Stimulated activated CD8-positive, alpha-beta memory T cell treated with anti-CD3 and anti-CD28 coated beads, Interleukin-2, amount 100 ng/mL, for 1 hour (primary cell): ENCODE measurements at places on chromosomes 13 and 19.

DNA sequence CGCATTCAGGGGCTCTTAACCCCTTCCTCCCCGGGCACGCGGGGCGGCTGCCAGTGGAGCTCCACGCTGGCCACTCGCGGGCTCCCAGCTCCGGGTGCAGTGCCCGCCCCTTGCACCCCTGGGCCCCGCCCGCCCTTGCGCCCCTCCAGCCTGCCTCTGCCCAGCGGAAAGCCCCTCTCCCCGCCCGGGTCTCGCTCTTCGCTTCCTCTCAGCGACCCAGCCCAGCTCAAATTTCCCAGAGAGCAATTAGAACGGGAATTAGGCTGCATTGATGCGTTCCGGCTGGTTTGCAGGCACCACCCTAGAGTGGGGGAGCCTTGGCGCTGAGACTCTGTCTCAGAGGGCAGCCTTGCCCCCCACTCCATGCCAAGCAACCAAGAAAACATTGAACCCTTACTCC, 1.8 kb upstream of the GSX1 start:
- DNase-seq, result no peak

GRCh38 chr13:105497597-105497996, 1037.9 kb downstream of the EFNB2 start:
- DNase-seq, result no peak

GRCh38 chr13:30504081-30504480, 38.3 kb upstream of the HMGB1 start:
- DNase-seq, result no peak

- no peak for DNase-seq
Measured at GRCh38 chr13:101811284-101811839, 358.9 kb downstream of the ITGBL1 start.

GRCh38 chr13:104530741-104531140, 1464.5 kb upstream of the SLC10A2 start:
- DNase-seq, result no peak

GRCh38 chr13:109156181-109156935, 526.9 kb downstream of the MYO16 start:
- no peak for DNase-seq

DNA sequence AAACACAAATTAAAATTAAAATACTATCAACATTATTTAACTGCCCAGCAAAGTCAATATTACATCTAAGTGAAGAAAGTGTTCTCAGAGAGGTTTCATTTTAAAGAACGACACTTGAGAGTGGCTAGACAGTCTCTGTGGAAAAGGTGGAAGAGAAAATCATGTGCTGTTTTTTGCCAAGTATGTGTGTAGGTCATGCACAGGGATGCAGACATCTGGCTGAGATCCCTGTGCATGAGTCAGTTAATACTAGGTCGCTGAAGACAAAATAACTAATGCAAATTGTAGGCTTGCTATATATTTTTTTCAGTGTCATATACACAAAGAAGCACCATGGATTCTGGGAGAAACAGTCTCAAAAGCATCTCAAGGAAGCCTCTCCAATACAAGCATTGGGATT, 44.3 kb upstream of the ENOX1 start:
- DNase-seq, result no peak

DNA sequence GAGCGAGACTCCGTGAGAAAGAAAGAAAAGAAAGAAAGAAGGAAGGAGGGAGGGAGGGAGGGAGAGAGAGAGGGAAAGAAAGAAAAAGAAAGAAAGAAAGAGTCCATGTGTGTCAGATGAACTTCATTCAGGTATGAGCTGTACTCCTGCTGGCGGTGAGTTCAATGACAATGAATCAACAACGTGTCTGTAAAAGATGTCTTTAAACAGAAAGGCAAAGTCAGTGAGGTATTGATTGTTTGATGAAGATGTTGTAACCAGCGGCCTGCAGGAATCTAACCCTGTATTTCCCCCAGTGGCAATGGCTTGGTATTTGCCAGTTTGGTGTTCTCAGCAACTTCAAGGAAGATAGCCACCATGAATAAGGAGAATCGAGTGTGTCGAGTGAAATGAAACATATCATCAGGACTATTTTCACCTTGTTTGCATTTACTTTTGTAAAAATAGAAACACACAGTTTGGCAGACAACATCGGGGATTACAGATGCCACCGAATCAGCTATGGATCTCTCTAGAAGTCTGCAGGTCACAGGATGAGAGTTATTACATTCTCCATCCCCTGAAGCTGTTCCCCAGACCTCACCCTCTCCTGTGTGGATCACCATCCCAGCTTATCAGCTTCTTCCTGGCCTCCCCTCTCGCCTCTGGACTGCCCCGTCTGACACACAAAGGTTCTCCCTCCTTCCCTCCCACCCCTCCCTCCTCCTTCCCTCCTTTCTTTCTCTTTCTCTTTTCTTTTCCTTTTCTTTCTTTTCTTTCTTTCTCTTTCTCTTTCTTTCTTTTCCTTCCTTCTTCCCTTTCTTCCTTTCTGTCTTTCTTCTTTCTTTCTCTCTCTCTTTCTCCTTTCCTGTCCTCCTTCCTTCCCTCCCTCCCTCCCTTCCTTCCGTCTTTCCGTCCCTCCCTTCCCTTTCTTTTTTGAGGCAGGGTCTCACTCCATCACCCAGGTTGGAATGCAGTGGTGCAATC, 8.2 kb upstream of the SBK3 start:
- DNase-seq, result no peak

- no peak for DNase-seq
Measured at GRCh38 chr19:988081-988480, 3.9 kb downstream of the WDR18 start.

DNA sequence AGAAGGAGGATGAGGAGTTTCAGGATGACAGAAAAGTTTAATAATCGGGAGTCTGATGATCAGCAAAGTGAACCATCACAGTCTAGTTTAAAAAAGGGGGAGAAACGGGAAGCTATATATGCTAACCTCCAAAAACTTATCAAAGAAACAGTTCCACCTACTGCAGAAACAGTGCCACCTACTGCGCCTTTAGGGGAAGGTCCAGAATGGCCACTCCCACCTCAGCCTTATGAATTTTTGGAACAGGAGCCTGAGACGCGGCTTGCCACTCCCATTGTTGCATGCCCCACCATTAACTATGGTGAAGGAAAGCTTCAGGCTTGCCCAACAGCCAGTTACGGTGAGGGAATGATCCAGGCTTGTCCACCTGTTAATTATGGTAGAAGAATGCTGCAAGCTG, 929.0 kb downstream of the SLITRK6 start:
- no peak for DNase-seq

- no peak for DNase-seq
Measured at GRCh38 chr19:31627620-31628365, 278.6 kb upstream of the TSHZ3 start.

- DNase-seq, result peak; percentile 33
Measured at GRCh38 chr19:14059093-14059480, 2.8 kb downstream of the PALM3 start.

GRCh38 chr13:76828316-76828741, 57.9 kb downstream of the KCTD12 start:
- DNase-seq, result no peak
